ENCODE measurements at places on chromosomes 5 and 9.

DNA sequence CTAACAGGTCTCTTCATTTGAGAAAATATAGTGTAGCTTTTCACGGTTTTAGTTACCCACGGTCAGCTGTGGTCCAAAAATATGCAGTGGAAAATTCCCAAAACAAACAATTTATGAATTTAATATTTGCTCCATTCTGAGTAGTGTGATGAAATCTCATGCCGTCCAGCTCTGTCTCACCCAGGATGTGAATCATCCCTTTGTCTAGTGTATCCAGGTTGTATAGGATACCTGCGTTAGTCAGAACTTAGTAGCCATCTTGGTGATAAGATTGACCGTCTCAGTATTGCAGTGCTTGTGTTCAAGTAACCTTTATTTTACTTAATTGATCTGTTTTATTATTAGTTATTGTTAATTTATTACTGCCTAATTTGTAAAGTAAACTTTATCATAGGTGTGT is 41.1 kb downstream of the NDUFS4 start:
- DNase-seq: no peak

- no peak for DNase-seq
Observed at GRCh38 chr5:9513827-9514226, 32.0 kb downstream of the SEMA5A start.

DNA sequence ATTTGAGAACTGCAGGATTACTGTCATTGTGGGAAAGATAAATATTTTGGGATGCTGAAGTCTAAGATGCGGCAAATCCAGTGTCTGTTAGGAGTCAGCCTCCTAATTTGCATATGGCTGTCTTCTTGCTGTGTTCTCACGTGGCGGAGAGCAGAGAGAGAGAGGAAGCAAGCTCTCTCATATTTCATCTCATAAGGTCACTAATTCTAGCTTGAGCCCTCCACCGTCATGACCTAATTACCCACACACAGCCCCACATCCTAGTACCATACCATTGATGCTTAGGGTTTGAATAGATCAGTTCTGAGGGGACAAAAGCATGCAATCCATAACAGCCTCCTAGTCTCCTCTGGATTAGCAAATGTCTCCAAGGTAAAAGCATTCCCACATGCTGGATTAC is 124.5 kb downstream of the CDH12 start:
- no peak for DNase-seq

- DNase-seq: no peak
Observed at GRCh38 chr5:181192337-181193046, 12.5 kb downstream of the TRIM7 start.

- peak; percentile 14 for DNase-seq
Observed at GRCh38 chr9:34500623-34501267, 22.0 kb downstream of the ENHO start.

DNA sequence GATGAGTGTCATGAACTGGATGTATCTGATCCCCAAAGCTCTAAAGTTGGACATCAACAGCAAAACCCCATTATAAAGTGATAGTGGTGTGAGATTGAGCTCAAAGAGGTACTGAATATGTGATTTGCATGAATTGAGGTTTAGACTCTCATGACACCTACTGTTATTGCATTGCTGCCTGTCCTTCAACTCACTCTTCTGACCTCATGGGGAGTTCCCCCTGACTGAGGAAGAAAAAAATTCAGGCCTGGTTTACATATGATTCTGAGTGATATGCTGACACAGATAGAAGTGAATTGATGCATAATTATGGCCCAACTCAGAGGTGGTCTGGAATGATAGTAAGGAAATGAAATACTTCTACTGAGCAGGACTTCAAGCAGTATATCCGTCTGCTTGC is 76.2 kb upstream of the CHD1 start:
- no peak for DNase-seq

DNA sequence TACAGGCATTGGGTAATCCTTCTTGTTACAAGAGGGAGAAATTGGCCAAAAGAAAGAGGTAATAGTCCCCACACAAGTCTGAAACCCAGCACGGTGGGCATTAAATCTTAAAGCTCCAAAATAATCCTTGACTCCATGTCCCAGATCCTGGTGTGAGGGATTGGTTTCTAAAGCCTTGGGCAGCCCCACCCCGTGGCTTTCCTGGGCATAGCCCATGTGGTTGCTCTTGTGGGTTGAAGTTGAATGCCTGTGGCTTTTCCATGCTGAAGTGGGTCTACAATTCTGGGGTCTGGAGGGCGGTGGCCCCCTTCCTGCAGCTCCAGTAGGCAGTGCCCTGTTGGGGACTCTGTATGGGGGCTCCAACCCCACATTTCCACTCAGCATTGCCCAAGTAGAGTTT is 91.8 kb upstream of the LARP1 start:
- no peak for DNase-seq

- no peak for DNase-seq
Observed at GRCh38 chr9:117744856-117745389, 40.7 kb downstream of the TLR4 start.

GRCh38 chr5:174589011-174589410 is 135.4 kb upstream of the MSX2 start:
- DNase-seq: no peak

- DNase-seq: no peak
Observed at GRCh38 chr9:92607773-92608172, 62.2 kb downstream of the IPPK start.

- no peak for DNase-seq
Observed at GRCh38 chr9:34547960-34548611, 25.3 kb upstream of the ENHO start.

DNA sequence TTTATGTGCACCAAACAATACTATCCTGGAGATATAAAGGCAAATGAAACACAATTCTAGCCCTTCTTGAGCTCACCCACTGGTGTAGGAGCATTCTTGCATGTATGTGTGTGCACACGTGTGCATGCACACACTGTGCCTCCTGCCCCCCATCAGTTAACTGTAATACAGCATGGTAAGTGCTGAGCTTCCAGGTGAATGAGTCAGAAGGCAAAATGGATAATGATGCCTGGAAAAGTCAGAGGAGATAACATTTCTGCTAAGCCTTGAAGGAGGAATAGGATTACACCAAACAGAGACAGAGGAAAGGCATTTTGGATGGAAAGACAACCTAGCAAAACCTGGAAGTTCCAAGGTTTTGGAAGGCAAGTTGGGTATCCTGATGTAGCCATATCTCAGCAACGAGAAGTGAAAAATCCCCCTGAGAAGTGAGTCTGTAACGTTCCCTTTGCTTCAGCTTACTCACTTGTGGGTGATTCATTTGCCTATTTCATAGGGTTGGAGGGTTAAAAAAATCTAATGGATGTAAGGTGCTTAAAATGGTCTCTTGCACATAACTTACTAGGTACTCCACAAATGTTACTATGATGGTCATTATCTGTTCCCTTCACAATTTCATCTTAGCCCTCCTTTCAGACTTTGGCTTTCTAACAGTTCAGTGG is 101.4 kb upstream of the STC2 start:
- DNase-seq: no peak

- DNase-seq: no peak
Observed at GRCh38 chr5:170597872-170598271, 94.1 kb downstream of the KCNIP1 start.

GRCh38 chr5:94707359-94707758 is 88.9 kb downstream of the SLF1 start:
- no peak for DNase-seq

GRCh38 chr5:143258559-143259253 is 144.8 kb downstream of the NR3C1 start:
- no peak for DNase-seq
